ENCODE measurements at places on chromosomes 12 and 14.

DNA sequence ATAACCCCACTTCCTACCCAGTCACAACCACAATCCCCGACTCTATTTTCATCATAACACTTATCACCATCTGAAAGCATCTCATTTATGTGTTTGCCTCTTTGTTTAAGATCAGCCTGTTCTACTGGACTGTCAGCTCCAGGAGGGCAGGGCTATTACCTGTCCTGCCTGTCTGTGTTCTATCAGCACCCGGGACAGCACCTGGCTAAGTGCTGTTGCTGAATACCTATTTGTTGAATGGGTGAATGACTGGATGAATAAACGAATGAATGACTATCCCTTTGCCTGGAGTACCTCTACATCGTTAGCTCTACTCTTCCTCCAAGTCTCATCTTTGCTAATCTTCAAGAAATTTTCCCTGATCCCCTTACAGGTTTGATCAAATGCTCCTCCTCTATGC, 69.0 kb downstream of the WSCD2 start:
- no peak for DNase-seq

DNA sequence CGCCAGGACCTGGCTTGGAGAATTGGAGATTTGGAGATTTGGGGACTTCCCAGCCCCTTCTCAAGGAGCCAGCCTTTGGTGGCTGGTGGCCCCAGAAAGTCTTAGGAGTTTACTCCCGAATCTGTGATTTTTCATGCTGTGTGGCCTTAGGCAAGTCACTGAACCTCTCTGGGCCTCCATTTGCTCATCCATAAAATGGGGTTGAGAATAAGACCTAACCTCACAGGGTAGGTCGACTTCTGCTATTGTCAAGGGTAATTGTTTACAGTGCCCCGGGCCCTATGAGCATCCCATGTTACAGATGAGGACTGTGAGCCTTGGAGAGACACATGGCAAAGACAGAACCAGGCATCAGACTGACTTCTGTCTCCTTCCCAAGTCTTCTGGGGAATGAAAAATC, 16.2 kb upstream of the TMEM119 start:
- DNase-seq, result no peak

DNA sequence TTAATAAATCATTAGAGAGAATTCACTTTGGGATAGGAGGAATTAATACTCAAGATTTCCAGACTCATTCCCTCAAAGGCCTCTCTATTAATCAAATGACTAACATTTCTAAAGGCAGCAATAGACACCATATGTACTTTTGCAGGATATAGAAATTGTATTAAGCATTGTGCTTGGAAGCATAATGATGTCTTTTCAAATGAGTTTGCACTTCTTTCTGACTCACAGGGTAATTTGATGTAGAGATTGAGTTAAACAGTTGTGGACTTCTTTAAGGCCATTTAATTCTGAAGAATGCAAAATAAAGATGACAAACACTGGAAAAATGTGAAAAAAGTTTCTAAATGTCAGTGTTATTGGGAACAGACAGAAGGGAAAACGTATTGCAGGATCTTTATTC, 63.4 kb upstream of the CSRP2 start:
- no peak for DNase-seq

- DNase-seq, result no peak
Observed at GRCh38 chr12:111249018-111249370, 119.9 kb downstream of the PHETA1 start.

DNA sequence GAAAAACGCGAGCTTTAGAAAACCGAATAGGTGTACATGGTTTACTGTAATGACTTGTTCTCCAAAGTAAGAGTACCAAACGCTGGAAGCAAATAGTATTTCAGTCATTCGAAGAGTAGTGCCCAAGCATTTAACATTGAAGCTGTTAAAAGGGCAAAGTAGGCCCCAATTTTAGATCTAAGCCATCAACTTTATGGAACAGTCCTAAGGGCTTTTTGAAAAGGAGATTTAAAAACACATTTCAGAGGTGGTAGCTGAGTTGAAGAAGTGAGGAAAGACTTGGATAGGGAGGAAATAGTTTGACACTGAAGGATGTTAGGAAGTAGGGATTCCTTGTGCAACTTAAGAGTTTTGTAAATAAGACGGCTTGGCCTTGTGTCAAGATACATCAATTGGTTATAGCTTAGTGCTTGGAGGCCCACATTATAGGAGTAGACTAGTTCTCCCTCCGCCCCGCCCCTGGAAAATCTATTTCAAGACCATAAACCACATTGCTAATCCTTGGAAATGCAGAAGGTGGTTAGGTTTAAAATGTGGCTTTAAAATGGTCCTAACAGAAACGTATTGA, 783 bp upstream of the TUBA1B start:
- no peak for DNase-seq

DNA sequence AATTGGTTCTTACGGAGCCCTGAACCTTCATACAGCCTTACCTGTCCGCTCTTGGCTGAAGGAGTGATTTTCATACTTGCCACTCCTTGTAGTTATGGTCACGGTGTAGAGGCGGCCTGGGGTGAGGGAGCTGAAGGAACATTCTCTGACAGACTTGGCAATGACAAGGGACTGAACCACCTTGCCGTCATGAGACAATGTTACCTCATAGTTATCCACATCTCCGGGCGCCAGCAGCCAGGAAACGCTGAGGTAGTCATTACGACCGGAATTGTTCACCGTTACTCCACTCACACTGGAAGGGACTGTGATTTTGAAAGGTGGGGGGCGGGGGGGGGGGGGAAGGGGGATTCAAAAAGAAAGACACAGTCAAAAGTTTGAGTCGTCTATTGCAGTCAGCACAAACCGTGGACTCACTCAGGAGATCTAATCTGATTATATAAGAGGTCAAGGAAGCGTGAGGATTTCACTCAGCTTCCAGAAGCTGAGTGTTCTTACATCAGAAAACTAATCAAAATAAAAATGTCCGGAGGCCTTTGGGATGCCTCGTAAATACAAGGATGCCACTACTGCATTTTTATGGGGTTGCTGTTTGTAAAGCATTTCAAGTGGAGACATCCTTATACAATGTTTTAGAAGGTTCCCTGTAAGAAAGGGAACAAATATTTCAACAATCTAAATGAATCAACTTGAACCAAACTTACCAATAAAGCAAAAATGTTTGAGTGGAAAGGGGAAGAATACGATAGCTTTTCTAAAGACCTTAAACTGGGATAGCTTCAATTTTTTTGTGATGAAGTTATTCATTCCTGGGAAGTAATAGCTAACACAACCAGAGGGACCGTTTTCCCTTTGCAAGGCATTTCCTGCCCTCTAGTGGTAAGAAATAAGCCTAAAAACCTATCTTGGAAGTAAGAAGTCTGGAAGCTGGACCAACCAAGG, 60.6 kb downstream of the PTPRB start:
- DNase-seq, result no peak

DNA sequence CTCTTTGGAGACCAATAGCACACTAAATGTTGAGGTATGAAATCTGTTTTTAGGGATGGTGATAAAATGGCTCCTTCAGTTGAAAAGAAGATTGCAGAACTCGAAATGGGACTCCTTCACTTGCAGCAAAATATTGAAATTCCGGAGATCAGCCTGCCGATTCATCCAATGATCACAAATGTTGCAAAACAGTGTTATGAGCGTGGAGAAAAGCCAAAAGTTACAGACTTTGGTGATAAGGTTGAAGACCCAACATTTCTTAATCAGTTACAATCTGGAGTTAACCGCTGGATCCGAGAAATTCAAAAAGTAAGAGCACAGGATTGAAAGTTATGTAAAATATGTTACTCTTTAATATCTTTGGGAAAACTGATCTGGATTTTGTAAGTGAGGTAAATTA, 15.3 kb downstream of the DYNC1H1 start:
- DNase-seq, result no peak

GRCh38 chr12:87196321-87196720, 832.9 kb downstream of the C12orf50 start:
- no peak for DNase-seq

DNA sequence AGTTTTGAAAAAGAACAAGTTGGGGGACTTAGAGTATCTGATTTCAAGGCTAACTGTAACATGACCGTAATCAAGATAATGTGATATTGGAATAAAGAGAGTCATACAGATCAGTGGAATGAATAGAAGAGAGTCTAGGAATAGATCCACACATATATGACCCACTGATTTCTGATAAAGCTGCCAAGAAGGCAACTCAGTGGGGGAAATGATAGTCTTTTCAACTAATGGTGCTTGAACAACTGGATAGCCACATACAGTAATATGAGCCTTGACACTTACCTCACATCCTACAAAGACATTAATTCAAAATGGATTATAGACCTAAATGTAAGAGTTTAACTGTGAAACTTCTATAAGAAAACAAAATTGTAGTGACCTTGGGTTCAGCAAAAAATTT, 3.8 kb downstream of the PRKCH start:
- DNase-seq, result no peak

DNA sequence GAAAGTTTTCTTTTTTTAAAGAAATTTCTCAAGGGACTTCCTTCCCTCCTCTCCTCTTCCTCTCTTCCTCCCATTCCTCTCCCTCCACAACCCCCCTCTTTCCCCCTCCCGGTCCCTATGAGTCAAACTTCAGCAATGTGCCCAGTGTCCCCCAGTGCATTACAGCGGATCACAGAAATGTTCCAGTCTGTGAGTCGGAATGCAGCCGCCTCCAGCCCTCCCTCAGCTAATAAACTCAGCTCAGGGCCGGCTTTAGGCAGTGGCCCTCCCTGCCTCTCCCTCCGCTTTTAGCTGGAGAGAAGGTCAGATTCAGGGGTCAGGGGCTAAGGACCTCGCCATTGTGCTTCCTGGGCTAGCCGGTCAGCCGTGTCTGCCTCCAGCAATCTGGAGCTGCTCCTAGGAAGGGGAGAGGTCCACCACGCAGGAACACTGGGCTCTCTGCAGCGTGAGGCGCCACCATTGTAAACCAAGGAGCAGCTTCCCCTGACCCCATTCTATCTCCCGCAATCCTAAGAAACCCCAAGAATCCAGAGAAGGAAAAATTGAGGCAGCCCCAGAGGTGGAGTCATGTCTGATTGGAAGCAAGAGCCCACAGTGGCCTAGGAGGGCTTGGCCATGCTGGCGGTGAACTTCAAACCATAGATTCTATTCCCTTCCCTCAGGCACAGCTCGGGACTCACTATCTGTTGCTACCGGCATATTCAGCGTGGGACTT, 1.1 kb upstream of the HDAC7 start:
- DNase-seq, result no peak

- DNase-seq, result no peak
Observed at GRCh38 chr12:124160097-124160756, 134.7 kb upstream of the RFLNA start.

GRCh38 chr12:43976027-43976426, 140.1 kb downstream of the TMEM117 start:
- no peak for DNase-seq

DNA sequence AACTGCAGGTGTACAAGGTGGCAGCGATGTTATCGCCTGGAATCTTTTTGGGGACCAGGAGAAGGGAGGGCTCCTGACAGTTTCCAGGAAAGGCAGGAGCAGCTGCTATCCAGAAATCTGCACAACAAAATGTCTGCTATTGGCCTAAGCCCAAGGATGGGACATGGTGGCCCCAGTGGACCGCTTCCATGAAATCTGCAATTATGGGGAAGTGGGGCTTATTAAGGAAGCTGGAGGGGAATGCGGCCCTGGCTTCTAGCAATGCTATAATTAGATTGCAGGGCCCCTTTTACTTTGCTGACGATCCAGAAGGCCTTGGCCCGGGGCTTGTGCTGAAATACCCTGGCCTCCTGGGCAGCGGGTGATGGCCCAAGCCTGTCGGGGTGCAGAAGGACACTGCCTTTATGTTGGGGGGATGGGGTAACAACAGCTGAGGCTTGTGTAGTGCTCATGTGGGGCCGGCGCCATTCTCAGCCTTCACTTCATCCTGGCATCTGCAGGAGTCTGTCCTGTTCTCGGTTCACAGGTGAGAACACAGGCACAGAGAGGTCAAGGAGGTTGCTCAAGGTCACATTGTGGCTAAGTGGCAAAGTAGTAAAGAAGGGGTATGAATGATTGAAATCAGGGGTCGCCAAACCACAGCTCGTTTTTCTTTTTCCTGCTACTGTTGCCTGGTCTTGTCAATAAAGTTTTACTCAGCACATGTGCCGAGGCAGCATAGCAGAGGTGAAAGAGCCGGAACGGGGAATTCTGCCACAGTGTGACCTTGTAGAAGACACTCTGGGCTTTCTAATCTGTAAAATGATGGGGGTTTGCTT, 153.5 kb downstream of the RBM19 start:
- no peak for DNase-seq

GRCh38 chr14:63951429-63951828, 98.6 kb downstream of the SYNE2 start:
- no peak for DNase-seq

DNA sequence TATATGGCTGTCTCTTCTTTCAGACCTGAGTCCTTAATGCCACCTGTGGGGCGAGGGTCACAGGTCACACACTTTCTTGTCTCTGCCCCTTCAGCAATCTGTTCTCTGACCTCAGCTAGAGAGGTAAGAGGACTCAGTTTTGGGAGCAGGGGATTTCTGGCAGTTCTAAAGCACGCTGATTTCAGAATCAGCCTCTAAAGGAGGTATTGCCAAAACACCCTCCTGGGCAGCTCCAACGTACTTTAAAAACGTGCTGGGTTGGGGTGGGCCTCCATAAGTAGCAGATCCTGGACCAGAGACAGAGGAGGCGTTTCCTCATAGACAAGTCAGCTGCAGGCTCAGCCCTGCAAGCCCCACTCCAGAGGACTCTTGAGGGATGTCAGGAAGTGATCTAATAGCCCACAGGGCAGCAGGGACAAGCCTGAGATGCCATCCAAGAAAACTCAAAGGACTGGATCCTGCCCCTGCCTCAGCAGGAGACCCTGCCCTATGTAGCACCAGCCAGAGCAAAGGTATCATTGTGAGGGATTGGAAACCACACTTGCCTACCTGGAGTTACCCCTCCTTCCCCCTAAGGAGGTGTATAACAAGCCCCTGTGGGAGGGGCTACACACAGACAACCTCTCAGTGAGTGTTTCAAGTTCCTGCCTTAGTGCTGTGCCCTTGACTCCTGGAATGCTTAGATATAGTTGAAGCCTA, 8.5 kb downstream of the CTDSP2 start:
- no peak for DNase-seq

DNA sequence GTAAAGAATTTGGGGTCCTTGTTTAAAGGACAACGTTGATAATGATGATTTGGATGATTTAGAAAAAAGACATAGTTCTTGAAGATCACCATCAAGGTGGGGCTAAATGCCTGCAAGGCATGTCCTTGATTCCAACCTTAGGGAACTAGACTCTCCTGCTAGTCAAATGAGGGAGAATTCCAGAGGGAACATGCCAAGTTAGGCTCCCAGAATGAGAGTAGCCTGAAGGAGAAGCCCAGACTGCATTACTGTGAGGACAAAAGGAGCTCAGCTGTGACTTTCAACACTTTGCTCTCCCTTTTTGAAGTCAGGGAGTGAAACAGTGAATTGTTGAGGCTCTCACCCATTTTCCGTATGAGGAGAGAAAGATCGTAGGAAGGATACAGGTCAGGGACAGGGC, 95.2 kb upstream of the TBX3 start:
- DNase-seq, result no peak

- DNase-seq, result no peak
Observed at GRCh38 chr14:31449971-31450610, 7.2 kb downstream of the DTD2 start.

- DNase-seq, result no peak
Observed at GRCh38 chr12:94740601-94741362, 90.4 kb upstream of the TMCC3 start.

- DNase-seq, result no peak
Observed at GRCh38 chr12:48037267-48037915, 33.1 kb upstream of the COL2A1 start.

Data from effector memory CD4-positive, alpha-beta T cell (primary cell).